ENCODE measurements at places on chromosomes 1 and 21.
A peak's percentile ranks its signal among the peaks of the same experiment; 100 is the strongest.

GRCh38 chr21:39774227-39774626 lies 29.2 kb downstream of the IGSF5 start:
- no peak for DNase-seq

DNA sequence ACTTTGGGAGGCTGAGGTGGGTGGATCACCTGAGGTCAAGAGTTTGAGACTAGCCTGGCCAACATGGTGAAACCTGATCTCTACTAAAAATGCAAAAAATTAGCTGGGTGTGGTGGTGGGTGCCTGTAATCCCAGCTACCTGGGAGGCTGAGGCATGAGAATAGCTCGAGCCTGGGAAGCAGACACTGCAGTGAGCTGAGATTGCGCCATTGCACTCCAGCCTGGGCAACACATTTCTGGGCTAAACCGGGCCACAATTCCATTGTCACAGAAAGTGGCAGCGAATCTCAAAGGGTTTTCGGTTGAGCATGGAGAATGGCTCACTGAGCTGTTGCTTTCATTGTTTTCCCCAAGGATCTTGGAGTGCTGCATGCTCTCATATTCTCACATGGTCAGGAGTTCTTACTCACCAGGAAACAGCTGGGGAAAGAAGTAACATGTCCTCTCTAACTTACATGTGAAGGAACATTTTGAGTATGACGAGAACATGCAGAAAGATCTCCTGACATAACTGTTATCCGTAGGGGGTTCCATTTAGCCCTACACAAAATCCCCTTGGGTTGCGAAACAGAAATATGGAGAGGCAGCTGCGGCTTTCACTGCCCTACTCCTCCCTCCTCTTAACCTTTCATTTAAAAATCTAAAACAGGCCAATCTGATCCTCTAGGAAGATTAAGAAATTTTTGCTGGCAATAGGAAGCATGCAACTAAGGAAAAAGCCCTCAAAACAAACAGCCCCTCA lies 341.1 kb downstream of the PCP4 start:
- DNase-seq = no peak

DNA sequence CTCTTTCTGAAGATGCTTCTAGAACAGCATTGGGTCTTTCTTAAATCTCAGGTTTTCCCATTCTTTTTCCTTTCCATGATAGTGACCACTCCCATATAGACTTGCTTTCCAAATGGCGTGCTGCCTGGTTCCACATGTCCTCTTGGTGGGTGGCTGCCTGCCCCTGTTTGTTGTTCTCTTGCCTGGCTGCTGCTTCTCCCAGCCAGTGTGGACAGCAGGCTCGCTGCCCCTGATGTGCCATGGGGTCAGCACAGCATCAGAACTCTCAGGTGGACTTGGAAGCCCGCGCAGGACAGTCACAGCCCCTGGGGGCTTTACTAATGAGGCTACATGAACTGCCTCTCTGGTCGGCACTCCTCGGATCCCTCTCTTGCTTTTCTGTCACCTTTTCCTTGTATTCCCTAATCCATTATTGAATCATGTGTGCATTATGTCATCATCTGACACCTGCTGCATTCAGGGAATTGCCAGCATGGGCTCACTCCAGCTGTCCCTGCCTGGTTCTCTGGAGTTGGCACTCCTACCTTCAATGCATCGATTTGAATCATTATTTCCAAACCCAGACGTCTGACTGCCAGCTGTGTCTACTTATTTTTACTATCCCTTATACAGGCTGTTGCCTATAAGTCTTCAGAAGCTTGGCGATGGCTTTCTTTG lies 100.5 kb upstream of the COA6 start:
- DNase-seq = no peak

- DNase-seq = no peak
Measured at GRCh38 chr1:87379306-87379705, 50.6 kb downstream of the LMO4 start.

DNA sequence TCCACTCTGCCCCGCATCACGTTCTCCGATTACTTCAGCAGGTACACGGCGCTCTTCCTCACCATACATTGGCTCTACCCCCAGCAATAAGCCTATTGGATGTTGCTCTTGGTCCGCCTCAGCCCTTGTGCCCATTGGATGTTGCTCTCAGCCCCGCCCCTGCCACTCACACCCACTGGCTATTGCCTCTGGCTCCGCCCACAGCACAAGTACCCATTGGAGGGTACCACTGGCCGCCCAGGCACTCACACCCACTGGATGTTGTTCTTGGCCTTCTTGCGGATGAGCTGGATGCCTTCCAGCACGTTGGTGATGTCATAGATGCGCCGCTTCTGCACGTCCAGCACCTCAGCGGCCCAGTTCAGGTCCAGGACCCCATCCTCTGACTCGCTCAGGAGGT lies 9.4 kb downstream of the E2F2 start:
- DNase-seq = peak; percentile 29

- DNase-seq = no peak
Measured at GRCh38 chr1:235855811-235856429, 10.8 kb downstream of the LYST start.

GRCh38 chr1:221473411-221473810 lies 268.5 kb downstream of the DUSP10 start:
- no peak for DNase-seq

All from NCI-H526 (cell line).